CD4-positive, alpha-beta T cell (primary cell): ENCODE measurements at places on chromosomes 13 and 19. TPM values are rescaled to one million over a fixed set of nuclear protein-coding genes. Genes with fewer than 3 reads are reported as not detected.

DNA sequence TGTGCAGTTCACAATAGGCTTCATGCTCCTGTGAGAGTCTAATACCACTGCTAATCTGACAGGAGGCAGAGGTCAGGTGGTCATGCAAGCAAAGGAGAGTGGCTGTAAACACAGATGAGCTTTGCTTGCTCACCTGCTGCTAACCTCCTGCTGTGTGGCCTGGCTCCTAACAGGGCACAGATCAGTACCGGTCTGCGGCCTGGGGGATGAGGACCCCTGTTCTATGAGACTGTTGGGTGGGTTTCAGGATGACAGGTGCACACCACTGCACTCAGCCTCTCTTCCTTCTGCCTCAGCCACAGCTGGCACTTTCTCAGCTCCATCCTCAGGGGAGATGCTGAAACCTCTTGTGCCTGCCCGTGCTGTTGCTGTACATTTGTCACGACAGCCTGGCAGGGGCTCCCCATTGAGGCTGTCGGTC, 9.7 kb downstream of the CLEC4G start:
- H3K36me3 ChIP-seq = no peaks in the 10 kb centered on the region
- H3K4me3 ChIP-seq = no peak overlapping the region
- peaks cover under 1% of the 10 kb centered on the region for H3K27me3 ChIP-seq
- no peak for DNase-seq

GRCh38 chr19:10262771-10263170, 8.1 kb upstream of the ICAM1 start:
- no peak for DNase-seq
- H3K27me3 ChIP-seq = no peaks in the 10 kb centered on the region
- H3K36me3 ChIP-seq = peaks cover 10% of the 10 kb centered on the region
- H3K4me1 ChIP-seq = peaks cover 20% of the 10 kb centered on the region
- no peak overlapping the region for H3K4me3 ChIP-seq

DNA sequence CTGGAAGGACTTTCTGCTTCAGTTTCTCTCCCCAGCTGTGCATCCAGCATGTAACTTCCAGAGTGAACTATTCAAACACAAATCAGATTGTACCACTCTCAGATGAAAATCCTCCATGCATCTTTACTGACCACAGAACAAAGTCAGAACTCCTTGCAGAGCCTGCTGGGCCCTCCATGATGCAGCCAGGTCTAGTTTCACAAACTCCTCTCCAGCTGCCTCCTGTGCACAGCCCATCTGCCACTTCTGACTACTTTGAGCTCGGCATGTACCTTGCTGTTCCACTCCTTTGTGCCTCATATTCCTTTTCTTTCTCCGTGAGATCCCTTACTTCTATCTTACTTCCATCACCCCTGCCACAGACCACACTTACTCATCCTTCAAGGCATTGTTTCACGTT, 31.4 kb downstream of the NALCN start:
- H3K36me3 ChIP-seq = no peaks in the 10 kb centered on the region
- H3K4me3 ChIP-seq = no peak overlapping the region
- no peaks in the 10 kb centered on the region for H3K4me1 ChIP-seq
- H3K27me3 ChIP-seq = no peaks in the 10 kb centered on the region
- no peak for DNase-seq

DNA sequence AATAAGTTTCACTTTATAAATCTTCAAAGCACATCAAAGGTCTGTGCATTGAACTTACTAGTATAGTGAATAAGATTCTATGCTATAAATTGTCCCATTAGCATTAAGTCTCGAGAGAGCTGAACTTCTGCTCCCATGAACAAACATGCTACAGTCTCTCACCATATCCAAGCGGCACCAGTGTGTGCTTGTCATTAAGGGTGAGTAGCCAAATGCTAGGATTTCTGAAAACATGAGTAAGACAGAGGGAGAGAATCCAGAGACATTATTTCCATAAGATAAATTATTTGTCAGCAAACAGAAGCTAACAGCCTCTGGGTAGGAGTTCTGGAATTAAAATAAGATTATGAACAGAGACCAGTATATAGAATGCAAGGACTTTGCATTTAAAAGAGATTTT, 2882.5 kb downstream of the PCDH9 start:
- no peak overlapping the region for H3K27ac ChIP-seq
- H3K27me3 ChIP-seq = no peaks in the 10 kb centered on the region
- H3K4me1 ChIP-seq = no peaks in the 10 kb centered on the region

DNA sequence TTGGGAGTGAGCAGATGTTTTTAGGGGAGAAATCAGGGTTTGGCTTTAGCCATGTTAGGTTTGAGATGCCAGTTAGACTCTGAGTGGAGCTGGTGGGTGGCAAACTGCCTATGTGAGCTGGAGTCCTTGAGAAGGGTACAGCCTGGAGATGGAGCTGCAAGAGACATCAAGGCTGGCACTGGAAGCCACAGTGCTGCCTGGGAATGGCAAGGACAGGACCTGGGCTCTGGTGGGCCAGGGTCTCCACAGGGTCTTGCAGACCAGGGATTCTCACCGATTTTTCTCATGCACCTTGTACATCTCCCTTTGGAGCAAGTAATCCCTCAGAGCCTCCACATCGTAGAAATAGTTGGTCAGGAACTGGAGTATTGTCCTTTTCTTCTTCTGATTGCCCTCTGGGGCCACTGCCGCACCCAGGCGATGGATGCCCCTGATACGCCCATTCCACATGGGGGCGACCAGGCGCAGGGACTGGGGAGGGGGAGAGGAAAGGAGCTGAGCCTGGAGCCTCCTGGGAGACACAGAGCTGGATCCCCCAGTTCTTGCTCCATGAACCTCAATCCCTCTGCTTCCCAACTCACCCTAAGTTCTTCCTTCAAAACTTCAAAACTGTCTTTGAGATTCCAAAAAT, 1.7 kb downstream of the DMAC2 start:
- H3K27me3 ChIP-seq = no peaks in the 10 kb centered on the region
- peaks cover 17% of the 10 kb centered on the region for H3K36me3 ChIP-seq

- H3K4me3 ChIP-seq = no peak overlapping the region
- no peak overlapping the region for H3K27ac ChIP-seq
- H3K36me3 ChIP-seq = no peaks in the 10 kb centered on the region
- H3K27me3 ChIP-seq = no peaks in the 10 kb centered on the region
- DNase-seq = no peak
Measured at GRCh38 chr19:23792784-23793183, 34.1 kb upstream of the ZNF681 start.

DNA sequence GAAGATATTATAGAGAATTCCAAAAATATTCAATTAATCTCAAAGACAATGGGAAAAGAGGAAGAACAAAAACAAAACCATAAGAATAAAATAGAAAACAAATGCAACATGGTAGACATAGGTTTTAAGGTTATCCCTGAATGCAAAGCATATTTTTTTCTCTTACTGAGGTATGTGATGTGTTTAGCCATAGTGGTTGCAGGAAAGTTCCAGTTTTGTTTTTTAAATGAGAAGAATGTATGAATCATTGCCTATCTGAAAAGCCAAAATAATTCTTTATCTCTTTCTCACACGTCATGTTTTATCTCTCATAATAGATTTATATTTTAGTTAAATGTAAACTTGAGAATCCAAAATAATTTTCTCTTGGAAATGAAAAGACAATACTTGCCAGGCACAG, 2591.7 kb upstream of the PCDH20 start:
- no peaks in the 10 kb centered on the region for H3K36me3 ChIP-seq
- no peak for DNase-seq
- H3K27ac ChIP-seq = no peak overlapping the region
- H3K4me3 ChIP-seq = no peak overlapping the region
- no peaks in the 10 kb centered on the region for H3K4me1 ChIP-seq

- no peak for DNase-seq
- no peak overlapping the region for H3K4me3 ChIP-seq
- no peak overlapping the region for H3K27ac ChIP-seq
- H3K36me3 ChIP-seq = no peaks in the 10 kb centered on the region
- no peaks in the 10 kb centered on the region for H3K4me1 ChIP-seq
Measured at GRCh38 chr19:56321254-56321988, 6.8 kb upstream of the ZSCAN5A start.

DNA sequence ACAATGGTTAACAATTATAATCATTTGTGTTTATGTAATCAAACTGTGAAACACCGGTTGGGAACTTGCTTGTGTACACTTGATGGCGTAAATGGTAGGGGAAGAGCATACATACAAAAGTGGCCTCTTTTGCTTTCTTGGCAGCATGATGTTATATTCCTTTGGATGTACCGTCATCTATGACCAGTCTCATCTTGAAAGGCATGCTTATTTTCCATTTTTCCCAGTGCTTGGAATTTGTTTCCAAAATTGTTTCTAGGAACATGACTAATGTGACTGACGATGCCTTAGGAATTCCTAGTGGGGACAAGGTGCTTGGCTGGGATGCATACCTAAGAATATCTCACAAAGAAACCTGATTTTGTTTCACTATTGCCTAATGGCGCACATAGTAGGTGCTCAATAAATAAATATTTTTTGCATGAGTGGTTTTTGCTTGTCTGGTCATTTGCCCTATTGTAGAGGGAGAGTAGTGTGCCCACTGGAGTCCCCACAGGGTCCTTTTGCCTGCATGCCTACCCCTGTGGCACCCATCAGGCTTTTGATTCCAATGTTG, 45.5 kb downstream of the SAE1 start:
- H3K36me3 ChIP-seq = peaks cover 27% of the 10 kb centered on the region
- peaks cover 52% of the 10 kb centered on the region for H3K4me1 ChIP-seq
- H3K27ac ChIP-seq = peak overlapping the region; percentile 68
- peak overlapping the region; percentile 6 for H3K4me3 ChIP-seq
- DNase-seq = no peak
- H3K27me3 ChIP-seq = no peaks in the 10 kb centered on the region

DNA sequence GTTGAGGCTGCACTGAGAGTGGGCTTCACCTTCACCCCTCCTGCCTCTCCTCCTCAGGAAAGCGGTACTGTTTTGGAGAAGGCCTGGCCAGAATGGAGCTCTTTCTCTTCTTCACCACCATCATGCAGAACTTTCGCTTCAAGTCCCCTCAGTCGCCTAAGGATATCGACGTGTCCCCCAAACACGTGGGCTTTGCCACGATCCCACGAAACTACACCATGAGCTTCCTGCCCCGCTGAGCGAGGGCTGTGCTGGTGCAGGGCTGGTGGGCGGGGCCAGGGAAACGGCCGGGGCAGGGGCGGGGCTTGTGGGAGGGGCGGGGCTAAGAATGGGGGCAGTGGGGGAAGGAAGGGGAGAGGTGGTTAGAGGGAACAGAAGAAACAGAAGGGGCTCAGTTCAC, 7.5 kb downstream of the CYP2A13 start:
- H3K27ac ChIP-seq = no peak overlapping the region
- DNase-seq = no peak
- peaks cover 17% of the 10 kb centered on the region for H3K27me3 ChIP-seq
- no peaks in the 10 kb centered on the region for H3K36me3 ChIP-seq

GRCh38 chr13:26441476-26441875, 116.0 kb upstream of the WASF3 start:
- H3K36me3 ChIP-seq = no peaks in the 10 kb centered on the region
- no peaks in the 10 kb centered on the region for H3K27me3 ChIP-seq
- DNase-seq = no peak

GRCh38 chr13:43265028-43265427, 241.6 kb downstream of the DNAJC15 start:
- H3K36me3 ChIP-seq = no peaks in the 10 kb centered on the region
- peaks cover 5% of the 10 kb centered on the region for H3K27me3 ChIP-seq

DNA sequence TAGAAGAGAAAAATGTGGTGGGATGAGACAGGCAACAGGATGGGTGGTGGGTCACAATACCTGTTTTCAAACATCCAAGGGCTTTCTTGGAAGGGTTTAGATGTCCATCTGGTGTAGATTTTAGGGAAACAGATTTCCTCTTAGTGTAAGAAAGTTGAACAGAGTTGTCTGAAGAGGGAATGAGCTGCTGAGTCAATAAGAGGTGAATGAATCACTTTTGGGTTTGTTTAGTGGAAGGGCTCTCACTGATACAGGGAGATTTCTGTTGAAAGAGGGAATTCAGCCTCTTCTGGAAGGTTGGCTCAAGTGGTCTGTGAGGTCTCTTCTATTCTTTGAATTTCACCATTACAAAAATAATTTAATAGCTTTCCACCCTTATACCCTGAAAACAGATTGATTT, 54.6 kb downstream of the LACC1 start:
- no peak overlapping the region for H3K4me3 ChIP-seq
- H3K27ac ChIP-seq = no peak overlapping the region
- no peak for DNase-seq

- H3K27ac ChIP-seq = peak within 1 kb of the TSS; percentile 97
- H3K4me1 ChIP-seq = peaks cover 22% of the 10 kb centered on the region
- peak; percentile 93 for DNase-seq
- H3K36me3 ChIP-seq = peaks cover 6% of the 10 kb centered on the region
- peak within 1 kb of the TSS; percentile 94 for H3K4me3 ChIP-seq
Measured at GRCh38 chr13:25286969-25287961, at the start of gene MTMR6. Gene MTMR6, minus strand, starts transcription at chr13:25287488. Its CDS starts 241 bp downstream, at chr13:25287247.

GRCh38 chr13:43094901-43095300, 71.5 kb downstream of the DNAJC15 start:
- H3K4me1 ChIP-seq = no peaks in the 10 kb centered on the region
- H3K4me3 ChIP-seq = no peak overlapping the region
- H3K27me3 ChIP-seq = no peaks in the 10 kb centered on the region
- no peak overlapping the region for H3K27ac ChIP-seq
- no peaks in the 10 kb centered on the region for H3K36me3 ChIP-seq
- DNase-seq = no peak

- peaks cover 8% of the 10 kb centered on the region for H3K36me3 ChIP-seq
- peak overlapping the region; percentile 86 for H3K4me3 ChIP-seq
- H3K4me1 ChIP-seq = peaks cover 45% of the 10 kb centered on the region
- H3K27me3 ChIP-seq = no peaks in the 10 kb centered on the region
Measured at GRCh38 chr19:2477732-2478191, 1.8 kb downstream of the GADD45B start.

DNA sequence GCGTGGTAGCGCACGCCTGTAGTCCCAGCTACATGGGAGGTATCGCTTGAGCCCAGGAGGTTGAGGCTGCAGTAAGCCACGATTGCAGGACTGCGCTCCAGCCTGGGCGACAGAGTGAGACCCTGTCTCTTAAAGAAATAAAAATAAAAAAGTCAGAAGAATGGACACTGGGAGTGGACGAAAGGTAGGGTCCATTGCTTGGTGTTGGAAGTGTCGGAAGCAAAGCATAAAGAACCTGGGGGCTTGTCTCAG, 392 bp upstream of the ARHGAP33 start:
- H3K36me3 ChIP-seq = peaks cover 4% of the 10 kb centered on the region
- peak overlapping the region; percentile 69 for H3K4me3 ChIP-seq
- no peak for DNase-seq
- H3K27me3 ChIP-seq = no peaks in the 10 kb centered on the region

Gene FGF22
- 0.49 TPM for total RNA-seq

Gene ZNF607
- 2.3 TPM for total RNA-seq

Gene THSD1
- total RNA-seq = 0.53 TPM

Gene TLE6
- not detected for total RNA-seq

Gene OR4F17
- not detected for total RNA-seq

Gene DHDH
- 1.8 TPM for total RNA-seq
